Right atrium auricular region (tissue), 2 donors: ENCODE measurements at places on chromosomes 1 and 21. TPM values are rescaled to one million over a fixed set of nuclear protein-coding genes. Genes with fewer than 3 reads are reported as not detected.

DNA sequence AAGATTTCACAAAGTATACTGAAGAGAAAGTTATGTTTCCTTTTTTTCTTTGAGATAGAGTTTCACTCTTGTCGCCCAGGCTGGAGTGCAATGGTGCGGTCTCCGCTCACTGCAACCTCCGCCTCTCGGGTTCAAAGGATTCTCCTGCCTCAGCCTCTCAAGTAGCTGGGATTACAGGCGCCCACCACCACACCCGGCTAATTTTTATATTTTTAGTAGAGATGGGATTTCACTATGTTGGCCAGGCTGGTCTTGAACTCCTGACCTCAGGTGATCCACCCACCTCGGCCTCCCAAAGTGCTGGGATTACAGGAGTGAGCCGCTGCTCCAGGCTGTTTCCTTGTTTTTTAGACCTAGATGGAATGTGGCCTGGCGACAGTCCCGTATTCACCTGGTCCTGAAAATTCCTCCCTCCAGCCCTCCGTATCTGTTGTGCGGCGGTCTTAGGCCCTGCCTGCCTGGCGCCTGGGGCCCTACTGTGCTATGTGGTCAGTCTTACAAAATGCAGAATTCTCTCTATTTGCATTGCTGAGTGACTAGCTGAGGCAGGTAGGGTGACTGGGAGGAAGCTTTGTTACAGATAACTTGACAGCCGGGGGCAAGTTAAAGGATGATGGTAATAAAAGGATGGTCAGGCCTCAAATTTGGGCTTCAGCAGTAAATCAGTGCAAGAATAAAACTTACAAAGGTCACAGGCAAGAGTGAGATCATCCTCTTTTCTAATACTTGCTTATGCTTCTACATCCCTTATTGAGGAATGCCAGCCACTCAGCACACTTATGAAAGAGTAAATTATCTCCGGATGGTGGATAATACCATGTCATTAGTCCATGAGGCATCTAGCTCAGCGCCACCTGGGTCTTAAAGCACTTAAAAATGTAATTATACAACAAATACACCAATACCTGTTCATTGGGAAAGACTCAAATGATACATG is 30.3 kb downstream of the PARK7 start:
- H3K27me3 ChIP-seq: no peaks in the 10 kb centered on the region
- H3K4me3 ChIP-seq: no peak overlapping the region
- no peak overlapping the region for H3K27ac ChIP-seq
- H3K36me3 ChIP-seq: no peaks in the 10 kb centered on the region
- no peak for DNase-seq

- H3K27me3 ChIP-seq: no peaks in the 10 kb centered on the region
- DNase-seq: no peak
- no peak overlapping the region for H3K27ac ChIP-seq
Observed at GRCh38 chr1:177780096-177780700, 189.7 kb downstream of the SEC16B start.

DNA sequence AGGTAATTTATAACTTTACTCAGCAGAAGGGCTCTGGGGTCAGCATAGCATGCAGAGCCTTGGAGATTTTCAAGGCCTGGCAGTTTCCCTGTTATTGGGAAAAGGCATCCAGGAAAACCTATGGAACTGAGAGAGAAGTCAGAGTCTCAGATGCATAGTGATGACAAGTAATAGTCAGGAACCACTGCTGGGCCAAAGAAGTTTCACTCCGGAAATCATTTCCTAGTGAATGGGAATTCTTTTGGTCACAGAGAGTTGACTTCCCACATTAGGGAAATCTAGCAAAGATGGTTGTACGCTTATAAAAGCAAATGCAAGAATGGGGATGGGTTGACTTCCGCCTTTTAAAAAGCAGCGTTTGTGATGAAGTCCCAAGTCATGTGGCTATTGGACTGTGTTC is 28.4 kb upstream of the RUNX1 start:
- H3K27ac ChIP-seq: no peak overlapping the region
- no peaks in the 10 kb centered on the region for H3K36me3 ChIP-seq
- H3K27me3 ChIP-seq: no peaks in the 10 kb centered on the region
- H3K4me1 ChIP-seq: no peaks in the 10 kb centered on the region

Gene CYP4A11
- total RNA-seq: not detected

- H3K27ac ChIP-seq: peak overlapping the region; percentile 77
- DNase-seq: no peak
- H3K4me3 ChIP-seq: no peak overlapping the region
- H3K27me3 ChIP-seq: peaks cover 5% of the 10 kb centered on the region
- peaks cover 62% of the 10 kb centered on the region for H3K4me1 ChIP-seq
Observed at GRCh38 chr1:1359664-1360468, 1.5 kb upstream of the MXRA8 start.

Gene ARHGAP29
- 29.9 TPM for total RNA-seq

Gene ZNF593
- 30.5 TPM for total RNA-seq

DNA sequence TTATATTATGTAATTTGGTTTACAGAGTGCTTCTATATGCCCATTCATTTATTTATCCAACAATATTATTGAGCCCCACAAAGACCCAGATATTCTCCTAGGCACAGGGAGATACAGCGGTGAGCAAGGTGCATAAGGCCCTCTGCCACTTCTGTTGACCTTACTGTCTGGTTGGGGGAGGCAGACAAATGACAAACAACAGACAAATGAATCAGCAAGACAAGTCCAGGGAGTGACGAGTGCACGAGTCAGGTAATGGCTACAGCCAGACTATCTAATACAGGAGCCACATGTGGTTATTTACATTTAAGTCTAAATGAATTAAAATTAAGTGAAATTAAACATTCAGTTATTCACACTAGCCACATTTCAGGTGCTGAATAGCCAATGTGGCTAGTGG is 22.0 kb upstream of the BCAR3 start:
- peaks cover 26% of the 10 kb centered on the region for H3K4me1 ChIP-seq
- no peak overlapping the region for H3K27ac ChIP-seq
- H3K27me3 ChIP-seq: no peaks in the 10 kb centered on the region
- no peak overlapping the region for H3K4me3 ChIP-seq

- peaks cover 43% of the 10 kb centered on the region for H3K36me3 ChIP-seq
- no peak overlapping the region for H3K27ac ChIP-seq
- H3K4me1 ChIP-seq: peaks cover 12% of the 10 kb centered on the region
- no peaks in the 10 kb centered on the region for H3K27me3 ChIP-seq
- no peak for DNase-seq
Observed at GRCh38 chr1:201989354-201990128, 7.1 kb downstream of the RNPEP start.

GRCh38 chr1:6490181-6491080 is 1.0 kb downstream of the PLEKHG5 start:
- no peak for DNase-seq
- H3K4me1 ChIP-seq: peaks cover 65% of the 10 kb centered on the region
- H3K27ac ChIP-seq: peak overlapping the region; percentile 71
- H3K27me3 ChIP-seq: no peaks in the 10 kb centered on the region

DNA sequence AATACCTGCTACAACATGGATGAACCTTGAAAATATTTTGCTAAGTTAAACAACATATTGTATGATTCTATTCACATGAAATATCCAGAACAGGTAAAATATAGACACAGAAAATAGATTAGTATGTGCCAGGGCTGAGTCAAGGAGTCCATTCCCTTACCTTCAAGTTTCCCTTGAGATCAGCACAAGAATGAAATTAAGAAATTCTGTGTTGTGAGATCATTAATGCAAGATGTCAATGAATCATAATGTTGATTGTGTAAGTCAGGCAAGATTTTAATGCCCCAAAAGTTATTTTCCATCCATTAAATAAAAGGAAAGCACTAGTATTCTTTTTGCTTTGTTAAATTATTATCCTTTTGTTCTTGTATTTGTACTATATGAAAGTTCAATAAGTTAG is 139.4 kb downstream of the MRPL39 start:
- no peak overlapping the region for H3K4me3 ChIP-seq
- H3K27ac ChIP-seq: no peak overlapping the region
- no peaks in the 10 kb centered on the region for H3K36me3 ChIP-seq
- no peaks in the 10 kb centered on the region for H3K4me1 ChIP-seq
- H3K27me3 ChIP-seq: no peaks in the 10 kb centered on the region
